ENCODE measurements at places on chromosomes 7 and 10.
A peak's percentile ranks its signal among the peaks of the same experiment; 100 is the strongest.

- no peak for DNase-seq
Measured at GRCh38 chr10:14971867-14972448, 12.8 kb downstream of the MEIG1 start.

- DNase-seq = no peak
Measured at GRCh38 chr10:9291081-9291480, 1236.6 kb downstream of the GATA3 start.

GRCh38 chr10:75401569-75402485 lies at the start of gene ZNF503:
Gene ZNF503 (minus strand): TSS chr10:75401764. CDS start chr10:75401419, 345 bp downstream.
- peak; percentile 85 for DNase-seq

- DNase-seq = no peak
Measured at GRCh38 chr7:150723467-150723866, 7.1 kb downstream of the GIMAP1 start.

- DNase-seq = no peak
Measured at GRCh38 chr7:10618953-10619352, 354.7 kb upstream of the PHF14 start.

- DNase-seq = no peak
Measured at GRCh38 chr10:111233439-111233838, 156.6 kb downstream of the ADRA2A start.

- no peak for DNase-seq
Measured at GRCh38 chr7:55895021-55895420, 7.8 kb downstream of the ZNF713 start.

DNA sequence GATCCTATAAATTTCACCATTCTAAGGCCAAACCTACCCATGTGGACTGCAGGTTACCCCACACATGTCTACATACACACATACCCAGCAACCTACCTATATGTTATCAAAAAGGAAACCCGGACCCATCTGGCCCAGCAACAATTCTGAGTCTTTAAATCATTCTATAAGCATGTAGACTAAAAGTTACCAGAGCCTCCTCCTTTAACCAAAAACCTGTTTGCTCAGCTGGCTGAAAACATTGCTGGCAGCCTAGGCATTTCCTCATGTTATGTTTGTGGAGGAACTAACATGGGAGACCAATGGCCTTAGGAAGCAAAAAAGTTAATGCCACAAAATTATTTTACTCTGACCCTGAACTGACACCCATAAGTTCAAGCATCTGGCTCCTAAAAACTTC lies 5.3 kb upstream of the ADCK2 start:
- no peak for DNase-seq

DNA sequence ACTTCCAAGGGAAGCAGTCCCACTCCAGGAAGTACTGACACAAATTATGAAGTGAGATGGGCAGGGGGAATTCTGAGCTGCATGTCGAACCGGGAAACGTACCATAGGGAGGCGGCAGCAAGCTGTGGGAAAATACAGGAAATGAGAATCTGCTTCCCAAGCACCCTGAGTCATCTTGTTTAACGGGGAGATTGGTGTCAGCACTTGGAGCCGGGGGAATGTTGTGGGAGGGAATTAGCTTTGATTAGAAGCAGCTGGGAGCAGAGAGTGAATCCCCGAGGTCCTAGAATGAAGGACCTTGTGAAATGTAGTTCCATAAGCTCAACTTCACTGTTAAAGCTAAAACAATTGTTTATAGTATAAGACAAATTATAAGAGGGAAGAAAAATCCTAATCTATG lies 141.4 kb upstream of the PRKCQ start:
- DNase-seq = no peak

DNA sequence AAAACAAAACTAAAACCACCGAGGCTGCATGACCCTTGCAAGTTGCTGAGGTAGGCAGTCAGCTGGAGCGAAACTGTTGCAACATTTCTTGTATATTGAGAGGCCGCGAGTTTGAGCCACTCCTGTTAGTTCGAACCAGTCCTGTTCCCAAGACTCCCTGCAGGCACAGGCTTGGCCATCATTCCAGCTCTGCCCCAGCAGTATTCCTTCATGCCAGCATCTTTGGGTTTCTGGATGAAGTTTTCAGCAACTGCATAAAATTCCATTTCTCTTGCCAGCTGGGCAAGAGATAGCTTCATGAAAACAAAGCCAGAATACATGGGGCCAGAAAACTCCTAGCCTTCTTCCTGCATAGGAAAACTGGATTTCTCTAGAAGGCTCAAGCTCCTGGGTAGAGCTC lies 207.6 kb downstream of the FRMD4A start:
- no peak for DNase-seq

- no peak for DNase-seq
Measured at GRCh38 chr7:125773113-125773785, 843.6 kb upstream of the POT1 start.

DNA sequence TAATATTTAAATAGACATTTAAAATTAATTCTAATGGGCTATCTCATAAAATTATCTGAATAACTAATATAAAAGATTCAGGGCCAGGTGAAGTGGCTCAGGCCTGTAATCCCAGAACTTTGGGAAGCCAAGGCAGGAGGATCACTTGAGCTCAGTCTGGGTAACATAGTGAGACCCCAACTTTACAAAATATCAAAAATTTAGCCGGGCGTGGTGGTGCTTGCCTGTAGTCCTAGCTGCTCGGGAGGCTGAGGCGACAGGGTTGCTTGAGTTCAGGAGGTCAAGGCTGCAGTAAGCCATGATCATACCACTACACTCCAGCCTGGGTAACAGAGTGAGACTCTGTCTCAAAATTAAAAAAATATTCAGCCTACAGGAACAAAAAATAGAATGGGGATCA lies 12.5 kb downstream of the NOBOX start:
- no peak for DNase-seq

DNA sequence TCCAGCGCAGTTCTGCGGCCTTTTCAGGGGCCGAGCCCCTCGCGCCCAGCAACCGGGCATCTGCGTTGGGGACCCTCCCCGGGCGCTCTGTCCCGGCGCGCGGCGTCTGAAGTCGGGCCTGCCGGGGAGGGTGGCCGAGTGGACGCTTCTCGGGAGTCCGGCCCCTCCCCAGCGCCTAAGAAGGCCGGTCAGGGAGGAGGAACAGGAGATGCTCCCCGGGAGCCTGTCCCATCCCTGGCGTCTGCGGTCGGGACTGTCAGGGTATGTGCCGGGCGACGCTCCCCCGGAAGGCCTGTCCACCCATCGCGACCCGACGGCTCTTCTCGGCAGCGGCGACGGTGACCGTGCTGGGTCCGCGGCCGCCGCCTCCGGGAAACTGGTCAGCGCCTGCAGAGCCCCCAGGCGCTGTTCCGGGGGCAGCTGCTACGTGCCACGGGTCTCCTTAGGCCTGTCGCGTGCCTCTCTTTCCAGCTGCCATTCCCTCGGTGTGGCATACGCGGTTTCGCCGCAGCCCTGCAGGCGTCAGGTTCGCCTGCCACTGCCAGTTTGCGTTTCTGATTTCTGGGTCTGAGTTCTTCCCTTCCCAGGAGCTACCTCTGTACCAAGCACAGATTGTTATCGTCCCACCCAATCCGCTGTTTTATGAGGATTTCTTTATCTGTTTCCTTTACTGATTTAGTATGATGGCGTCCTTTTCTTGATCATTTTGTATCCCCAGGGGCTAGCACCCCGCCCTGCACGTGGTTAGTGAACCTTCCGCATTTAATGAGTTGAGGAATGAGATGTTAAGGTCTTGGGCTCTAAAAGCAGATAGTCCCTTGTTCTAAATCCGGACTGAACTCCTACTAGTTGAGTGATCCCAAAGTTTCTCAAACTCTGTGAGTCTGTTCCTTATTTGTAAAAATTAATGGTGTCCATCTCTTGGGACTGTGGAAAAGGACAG lies 782 bp downstream of the IFIT5 start:
- no peak for DNase-seq

- no peak for DNase-seq
Measured at GRCh38 chr7:41584746-41585145, 118.1 kb downstream of the INHBA start.

GRCh38 chr7:1999278-1999984 lies 233.3 kb downstream of the MAD1L1 start:
- DNase-seq = no peak

DNA sequence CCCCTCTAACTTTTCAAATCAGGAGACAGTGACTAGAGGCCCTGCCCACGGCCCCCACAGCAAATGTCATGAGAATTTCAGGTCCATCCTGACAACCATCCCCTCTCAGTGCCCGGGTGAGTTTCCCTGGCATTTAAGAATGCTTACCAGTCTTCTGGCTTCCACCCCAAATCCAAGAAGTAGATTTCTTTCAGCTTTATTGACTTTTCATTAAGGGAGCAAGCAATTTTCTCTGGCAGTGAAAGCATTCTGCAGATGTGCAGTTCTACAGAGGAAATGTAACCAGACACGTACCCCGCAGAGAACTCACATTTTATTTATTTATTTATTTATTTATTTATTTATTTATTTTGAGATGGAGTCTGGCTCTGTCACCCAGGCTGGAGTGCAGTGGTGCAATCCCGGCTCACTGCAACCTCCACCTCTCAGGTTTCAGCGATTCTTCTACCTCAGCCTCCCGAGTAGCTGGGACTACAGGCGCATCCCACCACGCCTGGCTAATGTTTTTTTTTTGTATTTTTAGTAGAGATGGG lies 120.9 kb upstream of the KCTD7 start:
- DNase-seq = no peak

All from LNCaP clone FGC (cell line).